GM06990 (cell line): ENCODE measurements at places on chromosomes 4 and X.
A peak's percentile ranks its signal among the peaks of the same experiment; 100 is the strongest.

- DNase-seq, result peak; percentile 12
These were observed 702 bp downstream of the TSPAN5 start for GRCh38 chr4:98657531-98658286.

DNA sequence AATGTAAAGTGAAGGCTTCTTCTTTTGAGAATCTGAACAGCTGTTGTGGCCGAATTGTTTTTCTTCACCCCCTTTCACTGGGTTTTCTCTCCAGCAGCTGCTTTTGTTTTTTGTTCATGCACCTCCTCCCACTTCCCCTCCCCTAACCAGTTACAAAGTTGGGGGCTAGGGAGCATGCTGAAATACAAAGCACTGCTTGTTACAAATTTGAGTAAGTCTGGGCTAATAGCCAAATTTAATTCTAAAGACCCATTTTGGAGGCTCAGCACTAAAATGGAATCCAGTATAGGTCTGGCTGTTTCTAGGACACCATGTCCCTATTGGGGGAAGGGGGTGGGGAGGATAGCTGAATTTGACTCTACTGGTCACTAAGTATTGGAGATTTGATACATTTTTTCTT is 89.2 kb upstream of the GPM6B start:
- DNase-seq, result no peak

DNA sequence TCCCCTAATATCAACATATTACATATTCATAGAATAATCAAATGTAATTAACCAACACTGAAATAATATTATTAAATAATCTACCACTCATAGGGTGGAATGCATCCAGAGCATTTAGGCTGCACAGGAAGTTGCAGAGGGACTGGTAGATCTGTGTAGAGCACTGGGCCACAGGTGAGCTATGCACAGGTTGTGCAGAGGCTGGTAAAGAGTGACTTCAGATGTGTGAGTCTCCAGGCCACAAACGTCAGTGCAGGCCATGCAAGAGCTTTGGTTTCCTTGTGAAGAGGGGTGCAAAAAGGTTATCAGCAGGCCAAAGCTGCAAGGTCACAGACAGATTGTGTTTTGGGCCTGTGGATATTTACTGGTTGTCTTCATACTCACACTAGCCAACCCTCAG is 25.5 kb upstream of the MANBA start:
- no peak for DNase-seq

DNA sequence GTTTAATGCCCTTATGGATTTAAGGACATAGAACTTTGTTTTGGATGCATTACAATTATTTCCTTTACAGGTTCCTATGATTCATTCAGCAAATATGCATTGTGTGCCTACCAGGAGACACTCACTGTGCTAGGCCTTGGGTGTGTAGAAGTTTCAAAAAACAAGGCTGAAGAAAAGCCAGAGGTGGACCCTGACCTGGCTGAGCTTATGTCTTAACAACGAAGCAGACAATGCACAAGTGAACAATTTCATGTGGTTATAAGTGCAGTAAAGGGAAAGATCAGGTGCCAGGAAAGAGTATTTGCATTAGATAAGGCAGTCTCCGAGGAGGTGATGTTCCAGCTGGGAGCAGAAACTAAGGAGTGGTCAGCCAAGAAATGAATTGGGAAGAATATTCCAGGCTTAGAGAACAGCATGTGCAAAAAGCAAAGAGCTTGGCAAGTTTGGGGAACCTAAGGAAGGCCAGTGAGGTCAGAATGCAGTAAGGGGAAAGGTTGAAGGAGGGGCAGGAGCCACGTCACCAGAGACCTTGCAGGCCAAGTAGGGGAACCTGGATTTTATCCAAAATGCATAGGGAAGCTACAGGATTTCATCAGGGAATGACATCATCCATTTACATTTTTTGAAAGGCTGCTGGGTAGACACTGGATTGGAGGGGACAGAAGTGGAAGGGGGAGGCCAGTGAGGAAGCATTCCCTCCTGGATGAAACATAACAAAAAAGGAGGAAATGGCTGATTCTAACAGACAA is 193.6 kb downstream of the SOWAHB start:
- DNase-seq, result no peak

DNA sequence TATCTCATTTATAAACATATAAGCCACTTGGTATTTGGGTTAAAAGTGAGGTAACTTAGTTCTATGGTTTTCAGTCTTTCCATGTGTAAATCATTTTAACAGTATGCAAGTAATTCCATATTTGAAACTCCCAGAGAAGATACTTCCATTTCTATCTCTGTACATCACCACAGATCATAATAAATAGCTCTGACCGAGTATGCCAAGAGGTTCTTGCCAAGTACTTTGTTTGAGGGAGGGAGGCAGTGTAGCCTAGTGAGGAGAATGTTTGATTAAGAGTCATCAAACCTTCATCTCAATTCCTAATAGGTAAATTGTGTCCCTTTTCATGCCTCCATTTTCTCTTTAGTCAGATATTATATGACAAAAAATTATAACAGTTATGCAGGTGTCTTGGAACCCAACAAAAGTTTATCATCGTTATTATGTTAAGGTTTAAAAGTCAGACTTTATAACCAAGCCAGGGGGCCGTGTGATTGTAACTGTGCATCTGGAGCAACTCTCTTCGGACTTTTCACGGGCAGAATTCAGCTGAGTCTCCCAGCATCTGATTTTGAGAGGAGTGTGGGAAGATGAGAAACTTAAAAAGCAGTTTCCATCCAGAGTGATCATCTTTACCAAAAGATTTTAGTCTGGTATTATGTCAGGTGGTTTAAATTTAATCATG is 123.8 kb downstream of the ANK2 start:
- DNase-seq, result no peak

GRCh38 chrX:130083107-130083490 is 27.2 kb downstream of the ELF4 start:
- DNase-seq, result no peak

DNA sequence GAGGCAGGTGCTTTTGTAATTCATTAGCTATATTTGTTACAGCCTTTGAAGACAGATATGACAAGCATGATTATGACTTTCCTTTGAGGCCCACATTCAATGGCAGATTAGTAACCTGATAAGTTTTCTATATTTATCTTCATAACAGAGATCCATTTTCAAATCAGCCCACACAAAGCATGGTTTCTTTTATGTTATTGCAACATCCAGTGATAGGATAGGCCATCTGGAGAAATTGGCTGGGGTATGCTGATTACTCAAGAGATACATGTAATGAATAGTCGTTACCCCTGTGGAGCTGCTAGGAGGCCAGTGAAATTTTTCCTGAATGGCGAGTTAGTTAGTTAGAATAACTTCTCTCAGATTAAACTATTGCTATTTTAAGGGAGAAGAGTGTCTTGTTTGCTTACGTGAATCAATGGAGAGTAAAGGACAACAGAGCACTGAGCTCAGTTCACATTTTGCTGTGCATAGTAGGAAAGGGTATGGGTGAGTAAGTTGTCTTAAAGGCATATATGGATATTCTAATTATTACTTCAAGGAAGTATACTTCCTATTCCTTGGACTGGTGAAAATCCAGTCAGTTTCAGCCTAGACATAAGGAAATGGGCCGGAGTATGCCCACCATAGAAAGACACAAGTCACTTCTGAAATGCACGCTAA is 79.2 kb upstream of the DKK2 start:
- DNase-seq, result no peak

DNA sequence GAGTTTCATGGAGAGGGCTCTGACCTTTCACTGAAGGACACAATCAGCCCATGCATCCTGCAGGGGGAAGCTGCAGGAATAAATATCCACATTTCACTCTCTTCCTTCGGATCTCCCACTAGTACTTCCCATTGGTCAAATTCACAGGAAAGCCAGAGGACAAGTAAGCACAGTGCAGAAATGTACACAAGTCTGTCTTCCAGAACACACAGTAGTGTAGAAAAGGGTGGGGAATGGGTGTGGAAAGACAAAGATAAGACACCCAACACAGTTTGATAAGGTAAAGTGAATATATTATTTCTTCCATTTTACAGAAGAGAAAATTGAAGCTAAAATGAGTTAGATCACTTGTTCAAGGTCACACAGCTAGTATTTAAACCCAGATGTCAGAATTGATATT is 81.1 kb upstream of the PCDH19 start:
- DNase-seq, result no peak

- no peak for DNase-seq
These were observed 23.6 kb downstream of the COX18 start for GRCh38 chr4:73045879-73046278.

DNA sequence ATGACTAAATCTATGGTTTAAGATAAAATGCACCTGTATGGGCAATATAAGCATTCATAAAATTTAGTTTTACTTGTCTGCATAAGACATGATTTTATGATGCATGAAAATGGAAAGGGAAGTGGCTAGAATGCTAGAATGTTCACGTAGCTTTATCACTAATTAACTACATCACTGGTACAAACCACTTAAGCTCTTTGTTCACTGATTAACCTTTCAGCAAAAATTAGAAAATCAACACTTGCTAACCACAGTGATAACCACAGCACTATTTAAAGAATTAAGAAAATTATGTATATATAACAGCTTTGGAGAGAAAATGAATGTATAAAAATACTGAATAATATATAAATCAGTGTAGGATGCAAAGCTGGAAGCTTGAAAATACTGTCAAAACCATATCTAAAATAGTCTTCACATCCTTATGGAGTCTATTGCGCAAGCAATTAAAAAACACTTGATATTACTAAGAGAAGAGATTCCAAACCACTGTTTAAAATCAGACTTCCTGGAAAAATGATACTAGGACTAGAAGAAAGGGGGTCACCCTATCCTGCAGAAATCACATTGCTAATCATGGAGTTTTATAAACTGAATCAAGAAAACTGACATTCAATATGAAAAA is 51.9 kb downstream of the EFHC2 start:
- DNase-seq, result no peak

- DNase-seq, result peak; percentile 83
These were observed 14.3 kb downstream of the ANTXR2 start for GRCh38 chr4:80058740-80059139.

GRCh38 chrX:6667048-6667768 is 132.3 kb upstream of the VCX3A start:
- no peak for DNase-seq

GRCh38 chr4:27251771-27252170 is 391.1 kb downstream of the STIM2 start:
- no peak for DNase-seq

DNA sequence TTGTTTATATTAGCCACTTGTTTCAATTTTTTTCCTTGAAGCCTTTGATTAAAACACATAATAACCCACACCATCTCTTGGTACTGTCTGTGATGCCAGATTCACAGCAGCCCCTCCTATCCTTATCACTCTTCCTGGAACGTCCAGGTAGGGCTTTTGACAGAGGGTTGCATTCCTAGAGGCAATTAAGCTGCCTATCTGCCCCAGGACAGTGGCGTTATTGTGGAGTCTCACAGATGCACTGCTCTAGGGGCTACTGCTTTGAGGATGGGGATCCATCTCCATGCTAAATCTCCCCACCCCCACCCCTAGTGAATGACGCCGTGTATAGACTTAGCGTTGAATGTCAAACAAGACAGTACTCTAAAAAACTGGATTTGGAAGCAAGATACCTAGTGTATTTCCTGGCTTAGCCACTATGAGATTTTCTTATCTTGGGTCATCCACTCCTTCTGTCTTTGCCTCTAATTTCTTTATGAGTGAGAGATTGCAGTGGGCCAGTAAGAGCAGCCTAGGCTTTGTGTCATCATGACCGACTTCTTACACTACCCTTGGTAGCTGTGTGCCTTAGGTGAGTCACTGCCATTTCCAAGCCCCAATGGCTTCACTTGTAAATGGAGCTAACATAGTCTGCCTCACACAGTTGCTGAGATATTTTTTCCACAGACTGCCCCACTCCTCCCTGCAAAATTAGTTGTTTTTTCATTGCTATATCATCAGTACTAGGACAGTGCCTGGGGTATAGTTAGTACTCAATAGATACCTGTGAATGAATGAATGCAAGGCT is 90.9 kb downstream of the EGF start:
- no peak for DNase-seq

DNA sequence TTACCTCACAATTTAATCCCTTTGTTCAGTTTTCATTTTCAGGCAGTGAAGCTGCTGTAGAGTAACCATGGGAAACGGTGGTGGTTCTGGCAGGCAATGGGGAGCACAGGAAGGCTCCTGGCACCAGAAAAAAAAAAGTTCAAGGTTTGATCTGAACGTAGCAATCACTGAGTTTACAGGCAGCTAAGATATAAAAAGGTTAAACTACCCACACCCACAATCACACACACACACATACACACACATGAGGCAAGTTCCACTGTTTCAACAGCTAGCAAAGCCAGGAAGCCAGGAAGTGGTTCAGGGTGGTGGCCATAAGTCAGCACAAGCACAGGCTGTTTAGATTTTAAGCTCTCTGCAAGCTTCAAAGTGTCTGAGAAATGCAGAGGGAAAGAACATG is at the start of gene SULT1B1:
Gene SULT1B1, minus strand, starts transcription at position 166 of the 400 bp plus-strand sequence. CDS start 5,403 bp downstream, outside the sequence.
- no peak for DNase-seq

DNA sequence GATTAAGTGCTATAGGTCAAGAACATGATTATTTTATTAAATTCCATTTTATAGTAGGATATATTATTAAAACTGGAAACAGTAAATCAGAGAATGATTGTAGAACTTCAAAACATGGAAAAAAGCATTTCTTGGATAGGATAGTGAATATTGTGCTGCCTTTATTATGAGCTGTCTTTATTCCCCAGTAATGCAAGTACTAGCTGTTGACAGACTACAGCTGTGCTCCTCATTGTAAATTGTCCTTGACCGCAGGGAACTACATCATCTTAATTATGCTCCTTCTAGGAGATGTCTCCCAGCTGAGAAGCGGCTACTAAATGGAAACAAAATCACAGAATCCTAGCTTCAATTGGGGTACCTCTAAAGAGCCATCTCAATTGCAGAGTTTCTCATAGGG is 1457.2 kb upstream of the PCDH7 start:
- no peak for DNase-seq

GRCh38 chr4:141346144-141346543 is 125.4 kb downstream of the ZNF330 start:
- DNase-seq, result no peak

DNA sequence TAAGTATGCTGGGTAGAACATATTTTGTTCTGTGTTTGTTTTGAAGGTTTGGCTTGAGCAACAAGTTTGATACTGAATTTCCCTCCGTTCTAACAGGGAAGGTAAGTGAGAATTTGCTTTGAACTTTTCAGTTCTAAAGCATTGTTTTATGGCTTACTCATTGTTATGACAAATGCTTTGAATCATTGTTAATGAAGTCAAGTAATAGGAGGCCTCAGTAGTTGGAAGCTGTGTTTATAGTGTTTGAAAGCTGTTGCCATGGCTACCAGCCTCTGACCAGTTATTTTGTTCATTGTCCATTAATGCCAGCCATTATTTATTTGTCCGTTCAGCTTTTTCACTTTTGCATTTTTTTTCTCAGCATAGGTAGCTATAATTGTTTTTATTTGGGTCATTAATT is 14.4 kb downstream of the CHIC1 start:
- no peak for DNase-seq

DNA sequence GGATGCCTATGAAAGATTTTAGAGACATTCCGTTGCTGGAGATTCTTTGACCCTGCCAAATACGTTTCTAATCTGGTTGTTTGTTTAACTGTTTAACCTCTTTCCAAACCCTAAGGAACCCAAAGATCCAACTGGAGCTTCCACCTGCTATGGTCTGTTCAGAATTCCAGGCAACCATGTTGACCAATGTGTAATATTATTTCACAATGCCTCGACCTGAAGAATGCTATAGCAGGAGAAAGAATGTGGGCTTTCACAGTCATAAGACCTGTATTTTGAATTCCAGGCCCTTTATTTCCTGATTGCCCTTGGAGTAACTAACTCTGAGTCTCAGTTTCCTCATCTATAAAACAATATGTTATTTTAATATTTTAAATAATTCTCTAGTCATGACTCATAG is 90.8 kb downstream of the COL25A1 start:
- no peak for DNase-seq
